A673 (cell line): ENCODE measurements at places on chromosomes 6 and 20. TPM values are rescaled to one million over a fixed set of nuclear protein-coding genes. Genes with fewer than 3 reads are reported as not detected.
A peak's percentile ranks its signal among the peaks of the same experiment; 100 is the strongest.

PXT1 gene
- 0.13 and 0.21 TPM in 2 replicates for total RNA-seq

KHDRBS2 gene
- total RNA-seq, result not detected in 2 replicates

GRCh38 chr6:169640351-169640852 lies 61.4 kb downstream of the WDR27 start:
- no peaks in the 10 kb centered on the region for H3K4me1 ChIP-seq
- no peaks in the 10 kb centered on the region for H3K27me3 ChIP-seq
- DNase-seq, result no peak
- H3K27ac ChIP-seq, result no peak overlapping the region
- H3K36me3 ChIP-seq, result no peaks in the 10 kb centered on the region

DNA sequence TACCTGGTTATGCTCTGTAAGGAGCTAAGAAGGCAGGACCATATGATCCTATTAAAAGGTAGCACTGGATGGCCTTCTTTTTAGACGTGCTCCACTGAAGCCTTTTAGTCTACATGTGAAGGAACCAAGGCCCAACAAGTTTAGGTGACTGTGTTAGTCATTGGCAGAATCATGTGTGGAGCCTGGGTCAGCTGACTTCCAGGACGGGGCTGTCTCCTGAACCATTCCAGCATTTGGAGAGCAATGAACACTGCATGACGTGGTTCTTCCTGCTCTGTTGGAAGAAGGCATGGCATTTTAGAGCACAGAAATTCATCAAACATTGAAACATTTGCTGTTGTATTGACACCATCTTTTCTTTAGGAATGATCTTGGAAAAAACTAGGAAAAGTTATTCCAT lies 87.8 kb upstream of the TIAM2 start:
- H3K4me3 ChIP-seq, result no peak overlapping the region
- DNase-seq, result no peak
- no peaks in the 10 kb centered on the region for H3K27me3 ChIP-seq

DNA sequence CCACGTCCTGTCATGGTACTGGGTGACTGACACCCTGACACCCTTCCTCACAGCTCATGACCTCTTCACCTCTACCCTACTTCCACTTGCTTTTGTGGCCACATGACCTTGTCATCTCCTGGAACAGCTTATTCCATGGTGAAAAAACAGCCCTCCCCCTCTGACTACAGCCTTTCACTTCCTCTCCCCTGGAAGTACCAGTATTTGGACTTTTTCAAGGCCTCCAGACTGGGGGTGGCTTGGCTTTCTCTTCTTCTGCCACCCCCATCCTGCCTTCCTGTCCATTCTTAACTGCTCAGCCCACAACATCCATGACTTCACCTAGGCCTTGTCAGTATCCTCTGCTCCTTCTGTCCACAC lies 168.4 kb downstream of the CARMIL1 start:
- no peak overlapping the region for H3K27ac ChIP-seq
- H3K4me1 ChIP-seq, result peaks cover 16% of the 10 kb centered on the region
- DNase-seq, result no peak
- H3K27me3 ChIP-seq, result no peaks in the 10 kb centered on the region
- H3K4me3 ChIP-seq, result no peak overlapping the region
- no peaks in the 10 kb centered on the region for H3K36me3 ChIP-seq

DNA sequence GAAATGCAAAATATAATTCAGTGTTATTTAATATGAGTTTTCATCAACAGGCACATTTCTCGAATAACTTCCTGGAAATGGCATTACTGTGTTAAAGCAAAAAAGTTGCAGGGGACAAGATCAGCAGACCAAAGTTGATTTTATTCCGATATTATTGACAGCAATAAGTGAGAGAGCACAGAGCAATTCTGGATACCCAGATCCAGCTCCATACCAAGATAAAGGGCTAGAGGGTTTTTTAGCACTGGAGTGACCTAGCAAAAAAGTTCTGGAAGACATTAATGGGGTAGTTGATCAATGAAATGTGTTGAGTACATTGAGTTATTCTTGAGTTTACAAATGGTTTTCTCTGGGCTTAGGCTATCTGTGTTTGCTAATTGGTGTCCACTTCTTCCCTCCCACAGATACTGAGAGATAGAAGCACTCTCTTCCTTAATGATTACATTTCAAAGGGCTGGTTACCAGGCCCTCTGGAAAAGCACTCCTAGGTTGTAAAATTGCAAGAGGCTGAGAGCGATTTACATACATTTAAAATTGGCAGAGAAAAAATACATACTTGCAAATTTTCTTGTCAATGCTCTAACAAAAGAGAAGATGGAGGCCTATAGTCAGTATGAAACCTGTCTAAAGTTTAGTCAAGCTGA lies 47.0 kb upstream of the MANEA start:
- H3K4me1 ChIP-seq, result no peaks in the 10 kb centered on the region
- no peak for DNase-seq
- no peaks in the 10 kb centered on the region for H3K27me3 ChIP-seq
- H3K36me3 ChIP-seq, result no peaks in the 10 kb centered on the region
- H3K4me3 ChIP-seq, result no peak overlapping the region

- no peak overlapping the region for H3K4me3 ChIP-seq
- H3K36me3 ChIP-seq, result no peaks in the 10 kb centered on the region
- peaks cover 6% of the 10 kb centered on the region for H3K4me1 ChIP-seq
- H3K27me3 ChIP-seq, result no peaks in the 10 kb centered on the region
Observed at GRCh38 chr6:166989427-166990032, 9.7 kb upstream of the CEP43 start.

- peak; percentile 32 for DNase-seq
- peaks cover 13% of the 10 kb centered on the region for H3K36me3 ChIP-seq
- H3K27ac ChIP-seq, result peak overlapping the region; percentile 37
- no peaks in the 10 kb centered on the region for H3K27me3 ChIP-seq
Observed at GRCh38 chr20:36856691-36857635, 19.0 kb upstream of the TLDC2 start.

GRCh38 chr6:89944181-89944755 lies 50.0 kb downstream of the GJA10 start:
- no peak overlapping the region for H3K4me3 ChIP-seq
- no peaks in the 10 kb centered on the region for H3K4me1 ChIP-seq
- no peak overlapping the region for H3K27ac ChIP-seq
- no peak for DNase-seq
- no peaks in the 10 kb centered on the region for H3K36me3 ChIP-seq
- H3K27me3 ChIP-seq, result peaks cover 5% of the 10 kb centered on the region

GRCh38 chr20:7459083-7459482 lies 481.2 kb downstream of the HAO1 start:
- H3K4me3 ChIP-seq, result no peak overlapping the region
- no peaks in the 10 kb centered on the region for H3K4me1 ChIP-seq
- H3K27me3 ChIP-seq, result no peaks in the 10 kb centered on the region
- H3K36me3 ChIP-seq, result no peaks in the 10 kb centered on the region

- H3K27ac ChIP-seq, result no peak overlapping the region
- no peaks in the 10 kb centered on the region for H3K4me1 ChIP-seq
- H3K27me3 ChIP-seq, result peaks cover 39% of the 10 kb centered on the region
- DNase-seq, result no peak
Observed at GRCh38 chr6:170017603-170018320, 266.3 kb downstream of the ERMARD start.
